ENCODE measurements at places on chromosomes 5 and 9.

- no peak for DNase-seq
Observed at GRCh38 chr5:83378624-83379289, 92.8 kb upstream of the VCAN start.

GRCh38 chr5:59424515-59424914, 469.0 kb downstream of the PDE4D start:
- DNase-seq, result no peak

DNA sequence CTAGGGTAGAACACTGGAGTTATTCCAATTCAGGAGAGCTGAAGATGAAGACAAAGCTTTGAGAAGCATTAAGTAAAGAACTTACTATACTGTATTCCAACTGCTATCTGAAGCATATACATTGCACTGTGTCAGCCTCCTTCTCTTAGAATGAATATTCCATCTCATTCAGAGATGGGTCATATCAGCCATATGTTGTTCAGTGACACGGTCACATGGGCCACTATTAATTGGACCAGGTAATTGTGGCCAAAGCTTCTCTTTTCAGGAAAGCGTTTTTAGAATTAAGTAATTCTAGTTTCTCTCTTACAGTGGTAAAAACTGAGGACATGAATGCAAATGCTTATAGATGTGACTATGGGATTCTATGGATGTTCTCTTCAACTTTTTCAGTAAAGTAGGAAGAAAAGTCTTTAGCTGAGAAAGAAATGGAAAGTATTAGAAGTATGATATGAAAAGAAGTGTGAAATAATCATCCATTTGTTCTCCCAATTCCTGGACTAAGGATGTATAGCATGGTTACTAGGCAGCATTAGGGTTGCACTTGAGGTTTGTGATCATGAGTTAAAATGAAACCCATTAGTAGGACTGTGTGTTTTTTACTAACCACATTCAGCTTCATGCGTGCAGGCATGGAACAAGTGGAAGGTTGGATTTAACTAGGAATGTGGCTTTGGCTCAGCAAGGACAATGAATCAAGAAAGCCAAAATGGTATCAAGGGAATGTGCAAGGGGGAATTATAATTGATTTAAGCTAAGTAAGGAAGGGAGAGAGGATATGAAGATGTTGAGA, 40.9 kb downstream of the CETN3 start:
- no peak for DNase-seq

DNA sequence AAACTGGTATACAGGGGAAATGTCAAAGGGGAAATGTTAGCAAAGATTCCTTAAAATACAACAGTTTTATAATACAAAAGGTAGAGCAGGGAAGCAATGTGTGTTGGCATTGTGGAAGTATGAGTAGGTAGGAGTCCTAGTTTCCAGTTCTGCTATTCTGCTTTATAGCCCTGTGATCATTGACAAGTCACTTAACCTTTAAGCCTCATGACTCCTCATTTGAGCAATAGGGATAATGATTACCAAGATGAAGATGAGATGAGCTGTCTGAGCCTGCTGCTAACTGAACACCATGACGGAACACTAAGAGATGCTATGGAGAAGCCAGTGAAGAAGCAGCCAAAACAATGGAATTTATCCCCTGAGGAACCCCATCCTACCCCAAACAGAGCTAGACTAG, 251.7 kb downstream of the PAPPA start:
- no peak for DNase-seq

DNA sequence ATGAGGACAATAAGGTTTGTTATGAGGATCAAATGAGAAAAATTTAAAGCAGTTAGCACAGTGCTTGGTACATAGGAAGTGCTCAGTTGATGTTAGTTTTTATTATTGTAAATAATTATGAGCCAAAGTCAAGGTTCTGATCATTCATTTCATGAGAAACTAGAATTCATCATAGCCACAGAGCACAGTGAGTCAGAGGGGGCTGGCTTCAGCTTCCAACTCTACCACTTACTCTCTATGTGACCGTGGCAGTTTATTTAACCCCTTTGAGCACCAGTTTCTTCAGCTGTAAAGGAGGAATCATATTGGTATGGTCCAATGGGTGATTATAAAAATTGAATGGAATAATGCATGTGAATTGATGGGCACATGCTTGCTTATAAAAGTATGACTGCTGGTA, 39.4 kb downstream of the KLHL3 start:
- DNase-seq, result no peak

DNA sequence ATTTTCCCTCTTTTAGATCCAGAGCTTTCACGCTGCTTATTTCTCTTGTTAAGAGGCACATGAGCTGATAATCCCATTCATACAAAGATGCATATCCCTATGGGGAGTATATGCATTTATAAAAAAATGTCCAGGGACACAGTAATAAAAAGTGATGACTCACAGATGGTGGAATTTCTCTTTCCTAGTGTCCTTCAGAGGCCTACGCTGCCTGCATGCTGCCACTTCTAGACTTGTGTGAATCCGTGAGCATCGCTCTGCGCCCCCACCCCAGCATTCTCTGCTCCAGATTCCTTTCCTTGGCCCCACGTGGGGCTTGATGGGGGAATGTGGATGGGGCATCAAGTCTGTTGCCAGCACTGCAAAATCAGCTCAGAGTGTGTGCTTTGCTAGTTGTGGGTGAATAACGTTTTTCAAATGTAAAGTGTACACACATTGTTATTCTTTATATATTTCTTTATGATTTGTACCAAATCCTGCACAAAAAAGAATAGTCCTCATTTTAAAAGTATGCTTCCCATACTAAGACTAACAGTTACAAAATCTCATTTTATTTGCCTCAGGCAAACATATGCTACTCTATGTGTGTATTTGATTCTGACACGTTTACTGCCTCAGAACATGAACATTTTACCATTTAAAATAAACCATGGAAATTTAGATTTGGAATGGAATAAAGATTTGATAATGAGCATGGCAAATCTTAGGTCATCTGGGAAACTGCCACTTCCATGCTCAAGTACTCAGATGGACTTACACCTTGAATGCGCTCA, 22.4 kb upstream of the RASGRF2 start:
- DNase-seq, result no peak

DNA sequence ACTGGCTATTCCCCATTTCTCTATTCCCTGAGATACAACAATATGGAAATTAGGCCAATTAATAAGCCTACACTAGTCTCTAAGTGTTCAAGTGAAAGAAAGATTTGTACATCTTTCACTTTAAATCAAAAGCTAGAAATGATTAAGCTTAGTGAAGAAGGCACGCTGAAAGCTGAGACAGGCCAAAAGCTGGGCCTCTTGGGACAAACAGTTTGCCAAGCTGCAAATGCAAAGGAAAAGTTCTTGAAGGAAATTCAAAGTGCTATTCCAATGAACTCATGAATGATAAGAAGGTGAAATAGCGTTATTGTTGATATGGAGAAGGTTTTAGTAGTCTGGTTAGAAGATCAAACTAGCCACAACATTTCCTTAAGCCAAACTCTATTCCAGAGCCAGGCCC, 256.2 kb downstream of the ZSWIM6 start:
- no peak for DNase-seq

DNA sequence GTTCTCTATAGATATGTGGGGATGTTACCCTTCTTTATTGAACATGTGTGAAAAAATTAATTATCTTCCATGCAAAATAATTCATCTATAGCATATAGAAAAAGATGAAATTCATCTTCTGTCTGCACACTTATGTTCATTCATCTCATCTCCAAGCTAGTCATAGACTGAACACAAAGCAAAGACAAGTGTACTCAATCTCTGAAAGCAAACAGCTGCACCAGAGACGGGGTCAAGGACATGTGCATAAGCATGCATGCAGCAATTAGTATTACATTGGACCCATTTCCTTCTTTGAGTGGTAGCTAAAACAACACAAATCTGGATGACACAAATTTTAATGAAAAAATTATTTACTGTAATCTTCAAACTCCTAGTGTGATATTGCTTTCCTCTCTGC, 547.0 kb upstream of the COX7C start:
- DNase-seq, result no peak

DNA sequence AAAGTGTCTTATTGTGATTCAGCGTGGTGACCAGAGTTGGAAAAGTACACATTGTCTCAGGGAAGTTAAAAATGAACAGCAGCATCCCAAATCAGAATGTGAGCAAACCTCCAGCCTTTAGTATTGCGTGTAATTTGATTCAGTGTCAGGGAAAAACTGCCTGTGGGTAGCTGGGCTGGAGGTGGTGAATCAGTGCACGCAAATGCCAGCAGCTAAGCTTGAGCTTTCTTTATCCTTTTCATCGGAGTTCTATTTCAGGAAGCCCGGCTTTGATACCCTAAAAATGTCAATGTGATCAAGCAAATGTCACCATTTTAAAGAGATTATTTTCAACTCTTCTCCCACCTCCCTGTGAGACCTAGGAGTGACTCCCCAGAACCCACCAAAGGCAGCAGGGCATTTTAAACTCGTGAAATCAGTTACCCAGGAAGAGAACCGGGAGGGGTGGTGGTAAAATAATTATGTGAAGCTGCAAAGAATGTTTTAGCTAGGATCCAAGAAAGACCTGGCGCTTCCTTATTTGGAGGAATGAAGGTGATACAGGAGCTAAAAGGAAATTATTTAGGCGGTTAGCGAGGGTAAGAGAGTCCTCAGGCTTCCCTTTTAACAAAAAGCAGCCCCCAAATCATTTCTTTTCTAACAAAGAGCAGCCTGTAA, 25.7 kb upstream of the C5orf47 start:
- DNase-seq, result no peak

- no peak for DNase-seq
Observed at GRCh38 chr5:170076211-170076610, 29.5 kb upstream of the FOXI1 start.

DNA sequence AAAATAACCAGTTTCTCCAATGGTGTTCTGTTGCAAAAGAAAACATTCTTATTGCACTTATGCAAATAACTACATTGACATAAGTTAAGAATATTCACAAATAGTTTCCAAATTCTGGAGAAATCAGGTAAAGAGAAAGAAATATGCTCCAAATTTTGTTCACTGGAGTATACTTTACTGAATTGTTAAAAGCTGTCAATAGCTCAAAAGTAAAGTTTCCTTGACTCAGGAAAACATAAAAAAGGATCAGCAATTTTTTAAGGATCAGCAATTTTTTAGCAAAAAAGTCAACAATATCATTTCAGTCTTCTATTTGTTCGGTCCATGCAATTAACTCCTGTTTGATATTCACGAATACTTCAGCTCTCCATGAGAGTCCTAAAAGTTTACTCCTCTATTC, 51.6 kb downstream of the ANXA2R start:
- no peak for DNase-seq

- no peak for DNase-seq
Observed at GRCh38 chr5:40202814-40203440, 476.8 kb upstream of the PTGER4 start.

GRCh38 chr5:178931846-178932760, 8.9 kb upstream of the ZNF454 start:
- no peak for DNase-seq

DNA sequence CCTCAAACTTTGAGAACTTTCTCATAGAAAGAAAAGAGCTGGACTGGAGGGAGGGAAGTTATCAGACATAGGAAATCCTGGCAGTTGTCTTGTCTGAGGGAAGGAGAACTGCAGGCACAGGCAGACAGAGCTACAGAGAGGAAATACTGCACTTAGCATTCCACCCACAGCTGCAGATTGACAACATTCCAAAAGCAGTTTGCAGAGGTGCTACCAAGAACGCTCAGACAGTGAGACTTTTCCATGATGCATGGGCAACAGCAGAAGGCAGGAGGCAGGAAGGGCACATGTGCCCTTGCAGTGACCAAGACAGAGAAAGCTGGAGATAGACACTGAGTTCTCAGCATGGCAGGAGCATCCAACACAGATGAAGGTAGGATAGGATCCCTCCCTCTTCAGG, 327.5 kb upstream of the ZNF462 start:
- DNase-seq, result no peak

DNA sequence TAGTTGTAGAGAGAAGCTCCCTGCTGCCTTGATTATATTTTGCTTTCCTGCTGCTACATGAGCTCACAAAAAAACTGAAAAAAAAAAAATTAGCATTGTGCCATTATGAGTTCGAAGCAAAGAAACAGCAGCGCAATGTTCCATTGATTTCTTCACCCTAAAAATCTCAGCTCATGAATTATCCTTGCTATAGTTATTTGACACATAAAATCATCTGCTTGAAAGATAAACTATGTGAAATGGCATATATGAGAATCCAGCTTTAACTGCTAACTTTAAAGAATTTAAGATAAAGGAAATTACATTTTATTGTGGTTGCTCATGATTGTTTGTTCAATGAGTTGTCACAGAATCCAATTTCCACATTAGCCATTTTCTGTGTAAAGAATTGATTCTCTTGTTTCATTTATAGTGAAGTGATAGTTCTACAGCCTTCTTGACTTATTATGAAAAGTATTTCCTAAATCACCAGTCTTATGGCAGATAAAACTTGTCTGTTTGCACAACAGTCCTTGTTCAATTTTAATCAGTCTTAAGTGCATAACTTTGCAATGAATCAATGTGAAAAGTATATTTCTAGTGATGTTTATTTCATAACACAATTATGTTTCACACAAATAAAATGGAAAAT, 1275.0 kb upstream of the CDH9 start:
- DNase-seq, result no peak

- no peak for DNase-seq
Observed at GRCh38 chr5:23071682-23072081, 218.5 kb upstream of the CDH12 start.

GRCh38 chr5:123273984-123274383, 149.2 kb downstream of the CEP120 start:
- no peak for DNase-seq

DNA sequence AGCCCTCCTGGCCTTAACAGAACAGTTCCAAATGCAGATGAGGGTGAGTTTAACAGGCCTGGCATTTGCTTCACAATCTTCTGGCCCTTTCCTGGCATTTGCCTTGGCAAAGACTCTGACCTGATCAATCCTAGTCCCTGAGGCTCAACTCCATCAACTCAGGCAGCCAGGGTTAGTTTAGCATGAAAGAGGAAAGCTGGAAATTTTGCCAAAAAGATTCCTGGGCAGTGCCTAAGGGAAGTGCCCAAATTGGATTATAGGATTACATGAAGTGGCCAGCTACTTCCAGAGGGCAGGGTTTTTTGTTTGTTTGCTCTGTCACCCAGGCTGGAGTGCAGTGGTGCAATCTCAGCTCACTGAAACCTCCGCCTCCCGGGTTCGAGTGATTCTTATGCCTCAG, 36.8 kb downstream of the PCDHAC2 start:
- DNase-seq, result no peak

DNA sequence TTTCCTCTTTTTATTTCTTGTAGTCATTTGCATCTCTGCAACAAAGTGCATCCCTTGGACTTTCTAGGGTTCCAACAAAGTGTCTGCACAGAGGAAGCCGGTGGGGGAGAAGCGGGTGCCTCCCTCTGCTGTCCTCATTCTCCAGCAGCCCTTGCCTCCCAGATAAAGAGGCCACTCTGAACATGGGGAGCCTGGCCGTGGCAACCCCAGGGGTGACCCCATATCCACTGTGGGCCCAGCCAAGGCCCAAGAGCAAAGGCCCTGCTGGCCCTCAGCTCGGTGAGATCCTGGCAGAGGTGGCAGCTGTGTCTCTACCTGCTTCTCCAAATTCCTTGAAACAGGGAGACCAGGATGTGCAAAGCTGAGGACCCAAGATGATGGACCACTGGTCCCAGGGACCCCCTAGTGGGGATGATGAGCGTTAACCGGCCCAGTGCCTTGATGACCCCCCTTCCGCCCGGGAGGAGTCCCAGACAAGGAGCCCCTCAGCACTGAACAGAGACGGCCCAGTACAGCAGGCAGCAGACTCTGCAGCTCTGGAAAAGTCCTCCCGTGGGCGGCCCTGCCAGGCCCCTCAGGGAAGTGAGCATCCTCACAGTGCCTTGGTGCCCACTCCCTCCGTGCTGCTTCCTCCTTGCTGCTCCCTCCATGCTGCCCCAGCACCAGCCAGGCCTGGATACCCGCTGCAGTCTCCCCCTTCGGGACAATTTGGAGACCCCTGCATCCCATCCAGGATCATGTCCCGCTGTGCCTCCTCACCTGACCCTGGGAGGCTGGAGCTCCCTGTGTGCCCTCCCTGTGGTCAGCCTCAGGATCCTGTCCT, 62.5 kb downstream of the MRPL36 start:
- DNase-seq, result no peak

All from CMK (cell line).